ENCODE measurements at places on chromosomes 1 and 21.

GRCh38 chr1:52190500-52191252 is 48.8 kb downstream of the ZFYVE9 start:
- DNase-seq = no peak

GRCh38 chr1:31745946-31746670 is 18.0 kb downstream of the ADGRB2 start:
- DNase-seq = no peak

DNA sequence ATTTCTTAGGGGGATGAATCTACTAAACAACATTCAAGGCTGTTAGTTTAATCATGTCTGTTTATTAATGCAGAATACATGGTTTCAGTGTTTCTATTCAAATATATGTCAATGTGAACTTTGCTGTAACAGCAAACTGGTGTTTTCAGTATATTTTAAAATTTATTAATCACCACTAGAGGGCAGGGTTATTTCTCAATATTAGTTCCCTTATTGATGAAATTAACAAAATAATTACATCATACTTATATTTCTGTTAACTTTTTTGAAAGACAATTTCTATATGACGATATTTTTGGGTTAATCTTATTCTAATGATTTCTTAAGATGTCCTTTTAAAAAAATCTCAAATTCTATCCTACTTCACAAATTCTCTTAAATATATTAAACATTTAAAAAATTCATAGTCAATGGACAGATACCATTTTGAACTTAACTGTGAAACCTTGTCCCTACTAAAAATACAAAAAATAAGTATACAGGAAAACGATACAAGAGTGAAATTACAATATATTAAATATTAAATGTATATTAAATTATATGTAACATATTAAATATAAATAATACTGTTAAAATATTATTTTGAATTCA is 1034.1 kb upstream of the PRMT6 start:
- DNase-seq = no peak

- DNase-seq = no peak
Observed at GRCh38 chr1:174723816-174724215, 275.9 kb upstream of the CACYBP start.

- peak; percentile 70 for DNase-seq
Observed at GRCh38 chr1:160836561-160836960, 26.1 kb downstream of the CD244 start.

- no peak for DNase-seq
Observed at GRCh38 chr21:35196128-35196527, 147.0 kb upstream of the RUNX1 start.

DNA sequence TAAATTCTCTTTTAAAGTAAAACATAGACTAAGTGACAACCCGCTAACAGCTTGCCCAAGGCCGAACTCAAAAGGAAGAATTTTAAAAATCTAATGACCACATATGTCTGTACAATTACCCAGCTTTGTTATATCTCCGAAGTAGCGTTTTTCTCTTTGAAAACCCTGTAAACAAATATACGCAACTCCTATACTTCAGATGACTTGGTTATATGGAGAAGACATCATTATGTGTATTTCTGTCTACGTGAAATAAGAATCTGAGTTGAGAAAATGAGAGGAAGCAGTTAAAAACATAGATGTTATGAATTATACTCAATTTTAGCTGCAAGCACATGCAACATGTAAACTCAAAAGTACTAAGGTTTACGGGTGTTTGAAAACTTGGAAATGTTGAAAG is 2.0 kb downstream of the PBX1 start:
- no peak for DNase-seq

- no peak for DNase-seq
Observed at GRCh38 chr1:57115030-57115614, 149.3 kb upstream of the C8B start.

GRCh38 chr21:45830720-45831366 is 150.7 kb upstream of the COL6A1 start:
- no peak for DNase-seq

DNA sequence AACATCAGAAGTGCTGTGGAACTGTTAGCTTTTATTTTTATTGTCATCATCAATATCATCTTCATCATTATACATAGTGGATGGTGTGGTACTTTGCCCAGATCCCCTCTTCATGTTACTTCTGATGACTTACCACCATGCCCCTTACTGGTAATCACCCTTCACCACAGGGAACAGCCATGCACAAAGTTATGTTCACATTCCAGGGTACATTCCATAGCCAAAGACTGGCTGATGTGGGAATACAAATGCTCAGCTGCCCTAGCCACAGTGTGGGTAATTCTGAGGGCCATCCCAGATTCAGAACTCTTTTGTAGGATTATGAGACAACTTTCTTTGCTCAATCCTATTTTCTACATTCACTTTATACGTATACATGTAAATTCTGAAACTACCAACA is 691.3 kb upstream of the CXADR start:
- no peak for DNase-seq

Measured in coronary artery (tissue), 2 donors.